ENCODE measurements at places on chromosomes 2 and 18. TPM values are rescaled to one million over a fixed set of nuclear protein-coding genes. Genes with fewer than 3 reads are reported as not detected.

The ZC3H15 gene
- 125 TPM for total RNA-seq

The POTEI gene
- total RNA-seq, result under 0.01 TPM

The KRTCAP3 gene
- not detected for total RNA-seq

The CNDP1 gene
- total RNA-seq, result not detected

The ACAA2 gene
- total RNA-seq, result 68.9 TPM

The NOSTRIN gene
- total RNA-seq, result under 0.01 TPM

The PRSS56 gene
- total RNA-seq, result not detected

The ALPI gene
- not detected for total RNA-seq

The GPR39 gene
- total RNA-seq, result not detected

The CASP8 gene
- 10.4 TPM for total RNA-seq

The EFR3B gene
- 0.32 TPM for total RNA-seq

The SERPINB10 gene
- 0.32 TPM for total RNA-seq

The SKOR2 gene
- total RNA-seq, result not detected
